ENCODE measurements at places on chromosomes 4 and X.

- no peak for DNase-seq
Observed at GRCh38 chrX:128464116-128464515, 411.9 kb upstream of the ACTRT1 start.

DNA sequence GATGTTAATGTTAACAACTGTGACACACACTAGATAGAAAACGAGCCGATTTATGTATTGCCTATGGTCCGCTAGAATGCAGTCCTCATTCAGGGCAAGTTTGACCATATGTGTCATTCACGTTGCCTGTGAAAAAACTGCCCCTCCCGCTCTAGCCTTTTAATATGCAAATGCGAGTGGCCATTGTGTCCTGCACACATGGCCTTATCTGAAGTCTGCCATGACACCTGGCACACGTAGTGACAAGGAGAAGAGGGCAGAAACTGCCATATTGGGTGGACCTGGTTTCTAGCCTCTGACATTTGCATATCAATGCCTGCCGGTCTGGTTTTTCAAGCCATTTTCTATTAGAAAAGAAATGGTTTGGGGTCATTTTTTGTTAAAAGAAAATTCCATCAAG, 303.3 kb upstream of the TECRL start:
- no peak for DNase-seq

DNA sequence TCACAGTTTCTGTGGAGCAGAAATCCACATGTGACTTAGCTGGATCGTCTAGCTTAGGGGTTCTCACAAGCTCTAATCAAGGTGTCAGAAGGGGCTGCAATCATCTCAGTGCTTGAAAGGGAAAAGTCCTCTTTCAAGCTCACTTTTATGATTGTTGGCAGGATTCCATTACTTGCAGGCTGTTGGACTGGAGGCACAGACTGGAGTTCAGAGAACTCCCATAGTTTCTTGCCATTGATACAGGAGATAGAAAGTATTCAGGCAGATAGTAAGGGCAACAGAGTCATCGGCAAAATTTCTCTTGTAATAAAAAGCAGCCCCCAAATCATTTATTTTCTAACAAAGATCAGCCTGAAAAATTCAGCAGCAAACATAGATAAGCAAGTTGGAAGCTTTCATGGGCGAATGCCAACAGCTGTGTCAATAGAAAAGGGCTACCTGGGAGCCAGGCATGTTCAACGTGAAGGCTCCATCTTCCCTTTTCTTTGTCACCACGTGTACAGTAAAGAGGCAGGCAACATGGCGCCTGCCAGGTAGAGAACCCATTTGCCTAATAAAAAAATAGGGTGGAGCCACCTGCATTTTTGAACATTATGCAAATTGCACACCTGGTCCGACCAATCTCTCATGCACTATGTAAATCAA, 64.4 kb downstream of the CXCL13 start:
- DNase-seq, result no peak

DNA sequence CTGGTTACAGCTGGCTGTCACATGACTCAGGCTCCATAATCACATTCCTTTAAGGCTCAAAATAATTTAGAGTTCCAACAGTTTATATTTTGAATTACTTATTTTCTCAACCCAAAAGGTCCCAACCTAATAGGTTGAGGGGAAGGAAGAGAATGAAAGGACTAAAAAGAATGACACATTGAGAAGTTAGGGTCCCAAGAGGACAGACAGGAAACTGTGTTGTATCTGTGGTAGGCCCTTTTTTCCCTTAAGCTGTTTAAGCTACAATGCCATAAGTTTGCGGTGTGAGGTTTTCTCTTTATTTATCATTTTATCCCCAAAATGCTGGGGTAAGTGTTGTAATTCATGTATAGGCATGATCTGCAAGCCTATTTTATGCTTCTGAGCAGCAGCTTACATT, 290.2 kb downstream of the ZNF674 start:
- no peak for DNase-seq

DNA sequence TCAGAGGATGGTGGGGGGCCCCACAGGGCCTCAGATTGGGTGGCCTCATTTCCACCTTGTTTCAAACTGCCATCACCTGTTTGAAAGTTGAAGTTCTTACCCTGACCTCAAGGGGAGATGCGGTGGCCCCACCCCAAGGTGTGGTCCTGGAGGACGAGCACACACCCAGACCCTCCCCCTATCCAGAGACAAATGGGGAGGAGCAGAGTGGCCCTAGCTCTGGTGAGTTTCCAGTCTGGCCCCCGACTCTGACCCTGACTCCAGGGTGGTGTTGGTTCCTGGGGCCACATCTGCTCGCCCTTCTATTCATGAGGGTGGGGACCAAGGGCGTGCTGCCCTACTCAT, 36.3 kb upstream of the ADRA2C start:
- no peak for DNase-seq
